ENCODE measurements at places on chromosomes 16 and 17.

- no peak for DNase-seq
These were observed 50.2 kb downstream of the WSB1 start for GRCh38 chr17:27343977-27344607.

DNA sequence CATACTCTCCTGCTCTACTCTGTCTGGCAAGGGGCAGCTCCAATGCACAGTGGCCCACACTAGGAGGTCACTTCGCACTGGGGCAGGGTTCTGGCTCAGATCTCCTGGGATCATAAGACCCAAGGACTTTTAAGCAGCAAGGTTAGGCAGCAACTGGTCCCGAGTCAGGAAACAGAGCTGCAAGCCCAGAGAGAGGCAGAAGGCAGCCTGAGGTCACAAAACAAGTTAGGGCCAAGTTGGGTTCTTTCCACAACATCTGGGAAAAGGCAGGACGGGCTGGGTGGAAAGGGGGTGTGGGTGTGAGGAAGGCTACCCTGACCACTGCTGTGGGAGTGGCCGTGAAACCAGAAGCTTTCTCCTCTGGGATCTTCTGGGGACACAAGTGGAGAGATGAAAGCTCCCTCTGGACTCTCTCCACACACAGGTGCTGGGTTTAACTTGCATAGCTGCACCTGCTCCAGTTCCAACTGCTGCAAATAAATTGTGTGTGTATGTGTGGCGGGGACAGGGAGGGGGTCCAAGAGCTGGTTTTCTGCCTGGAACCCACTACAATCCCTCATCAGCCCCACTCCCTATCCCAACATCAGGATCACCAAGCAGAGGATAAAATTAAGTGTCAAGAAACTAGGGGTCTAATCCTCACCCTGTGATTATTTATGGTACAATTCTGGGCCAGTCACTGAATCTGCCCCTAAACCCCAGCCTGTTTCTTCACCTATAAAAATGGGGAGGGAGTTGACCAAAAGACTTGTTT is 8.0 kb upstream of the TSPOAP1 start:
- DNase-seq = no peak

- DNase-seq = no peak
These were observed 4.9 kb downstream of the TRIM65 start for GRCh38 chr17:75891605-75892555.

- DNase-seq = no peak
These were observed 75.9 kb upstream of the TNRC6C start for GRCh38 chr17:77882481-77883212.

- peak; percentile 33 for DNase-seq
These were observed 11.6 kb upstream of the MFAP4 start for GRCh38 chr17:19398301-19399181.

GRCh38 chr17:50710650-50711049 is 2.9 kb upstream of the ANKRD40 start:
- DNase-seq = no peak

- DNase-seq = no peak
These were observed 20.1 kb downstream of the WSCD1 start for GRCh38 chr17:6090253-6090652.

DNA sequence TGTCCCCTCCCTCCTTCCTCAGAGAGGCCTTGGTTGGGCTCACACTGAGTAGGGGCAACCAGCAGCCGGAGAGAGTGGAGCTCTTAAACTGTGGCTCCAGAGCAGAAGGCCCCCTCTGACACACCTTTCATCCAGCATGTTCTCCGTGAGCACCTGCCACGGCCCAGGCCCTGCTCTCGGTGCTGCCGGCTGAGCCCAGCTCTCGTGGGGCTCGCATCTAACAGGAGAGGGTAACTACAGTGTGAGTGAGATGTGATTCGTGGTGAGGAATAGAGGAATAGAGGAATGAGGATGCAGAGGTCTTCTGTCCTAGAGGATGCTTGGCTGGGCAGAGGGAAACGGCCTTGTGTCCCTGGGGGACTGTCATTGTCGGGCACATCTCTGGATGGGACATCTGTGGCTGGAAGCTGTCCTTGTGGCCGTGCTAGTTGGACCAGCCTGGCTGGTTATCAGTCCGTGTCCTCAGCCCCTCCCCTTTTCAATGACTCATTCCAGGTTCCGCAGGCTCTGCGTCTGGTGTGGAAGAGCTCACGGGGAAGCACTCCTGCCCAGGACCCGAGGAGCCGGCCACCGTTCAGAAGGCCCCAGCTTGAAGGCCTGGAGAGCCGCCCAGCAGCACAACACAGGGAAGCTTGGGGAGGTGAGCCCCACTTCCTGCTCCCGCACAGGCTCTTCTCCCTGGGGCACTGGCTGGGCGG is 11.9 kb upstream of the DNASE1 start:
- DNase-seq = no peak

DNA sequence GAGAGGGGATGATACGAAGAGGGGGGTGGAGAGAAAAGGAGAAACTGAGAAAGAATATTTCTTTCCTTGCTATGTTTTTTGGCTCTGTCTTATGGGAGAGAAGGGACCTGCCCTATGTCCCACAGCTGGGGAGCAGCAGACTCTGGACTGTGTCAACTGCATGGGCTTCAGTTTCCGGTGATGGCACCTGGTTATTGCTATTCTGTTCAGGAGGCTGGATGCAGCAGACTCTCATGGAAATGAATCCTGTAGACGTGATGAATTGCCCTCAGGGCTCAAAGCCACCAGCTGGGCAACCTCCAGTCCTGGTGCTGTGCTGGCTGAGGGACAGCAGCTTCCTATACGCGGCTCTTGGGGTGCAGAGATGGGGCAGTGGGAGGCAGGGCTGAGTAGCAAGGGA is 121.2 kb downstream of the HAPSTR1 start:
- no peak for DNase-seq

DNA sequence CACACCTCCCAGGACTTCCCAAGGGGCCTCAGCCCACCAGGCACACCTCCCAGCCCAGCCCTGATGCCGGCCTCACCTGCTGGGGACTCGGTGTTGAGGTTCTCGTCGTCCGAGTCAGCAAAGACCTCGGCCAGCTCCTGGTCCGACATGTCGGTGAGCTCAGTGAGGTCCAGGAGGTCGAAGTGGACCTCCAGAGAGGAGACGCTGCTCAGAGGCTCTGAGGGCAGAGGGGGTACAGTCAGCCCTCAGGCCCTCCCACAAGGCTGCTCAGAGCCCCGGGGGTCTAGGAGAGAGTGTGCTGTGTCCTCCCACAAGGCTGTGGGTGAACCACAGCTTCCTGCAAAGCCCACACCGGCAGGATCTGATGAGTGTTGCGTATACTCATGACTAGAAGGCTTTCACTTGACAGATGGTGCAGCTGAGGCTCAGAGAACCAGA is 10.5 kb downstream of the DBNDD1 start:
- DNase-seq = no peak

- DNase-seq = peak; percentile 34
These were observed 44.0 kb downstream of the SREBF1 start for GRCh38 chr17:17792551-17793377.

- no peak for DNase-seq
These were observed 71.0 kb downstream of the COPRS start for GRCh38 chr17:31787857-31788570.

GRCh38 chr17:6187836-6188235 is 117.7 kb downstream of the WSCD1 start:
- peak; percentile 27 for DNase-seq

GRCh38 chr17:5701381-5701780 is 117.1 kb upstream of the NLRP1 start:
- DNase-seq = no peak

DNA sequence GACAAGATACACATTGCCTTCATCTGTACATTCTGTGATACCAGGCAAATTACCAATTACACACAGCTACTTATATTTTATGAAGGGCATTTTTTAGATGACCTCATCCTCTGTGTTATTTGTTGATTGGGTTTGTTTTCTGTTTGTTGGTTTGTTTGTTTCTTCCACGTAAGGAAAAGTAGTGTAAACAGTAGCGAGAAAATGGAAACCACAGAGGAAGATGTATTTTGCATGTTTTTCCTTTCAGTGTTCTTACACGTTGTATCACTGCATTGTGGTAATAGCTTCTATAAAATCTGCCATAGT is 12.9 kb downstream of the C17orf58 start:
- no peak for DNase-seq

GRCh38 chr16:27491894-27492587 is 57.7 kb downstream of the GTF3C1 start:
- peak; percentile 68 for DNase-seq

DNA sequence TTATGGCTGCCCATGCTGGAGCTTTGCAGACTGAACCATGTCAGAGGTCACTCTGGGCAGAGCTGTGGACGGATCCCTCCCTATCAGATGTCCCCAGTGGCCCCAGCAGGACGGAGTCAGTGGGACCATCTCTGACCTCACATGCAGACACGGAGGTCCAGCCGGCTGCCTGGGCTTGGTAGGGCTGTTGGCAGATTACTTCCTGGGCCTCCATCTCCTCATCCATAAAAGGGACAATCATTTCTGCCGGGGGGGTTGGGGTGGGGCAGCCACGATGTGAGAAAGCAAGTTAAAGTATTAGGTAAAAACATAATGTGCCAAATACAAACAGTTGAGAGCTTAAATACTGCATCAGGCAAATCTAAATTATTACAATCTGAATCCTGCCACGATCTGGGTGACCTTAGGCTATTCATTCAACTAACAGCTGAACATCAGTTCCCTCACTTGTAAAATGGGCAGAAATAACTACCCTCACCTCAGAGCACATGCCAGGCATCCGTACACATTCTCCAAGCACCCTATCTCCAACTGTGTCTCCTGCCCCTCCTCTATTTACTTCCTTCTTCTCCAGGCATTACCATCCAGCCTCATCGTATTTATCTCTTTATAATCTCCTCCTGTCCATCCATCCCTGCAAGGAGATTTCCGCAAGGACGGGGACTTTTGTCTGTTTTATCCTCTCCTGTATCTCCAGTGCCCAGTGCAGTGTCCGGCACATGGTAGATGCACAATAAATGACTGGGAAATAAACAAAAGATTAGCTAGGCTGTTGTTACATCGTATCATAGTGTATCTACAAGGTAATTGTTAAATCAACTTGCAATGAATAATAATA is 192.3 kb upstream of the FOXF1 start:
- DNase-seq = no peak

DNA sequence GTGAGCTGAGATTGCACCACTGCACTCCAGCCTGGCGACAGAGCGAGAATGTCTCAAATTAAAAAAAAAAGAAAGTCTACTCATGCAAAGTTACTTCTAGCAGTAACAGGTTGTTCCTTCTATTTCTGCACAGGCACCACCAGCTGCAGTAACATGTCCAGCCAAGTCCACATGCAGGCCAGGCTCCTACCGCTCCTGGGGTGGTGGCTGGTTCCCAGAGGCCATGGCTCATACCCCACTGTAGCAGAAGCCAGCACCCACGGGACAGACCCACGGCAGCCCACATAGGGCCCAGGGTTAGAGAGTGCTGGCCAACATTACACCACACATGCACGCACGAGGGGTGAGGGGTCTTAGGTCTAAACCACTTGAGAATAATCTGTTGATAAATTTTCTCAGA is 26.7 kb upstream of the TRAP1 start:
- no peak for DNase-seq

- DNase-seq = peak; percentile 90
These were observed 2.1 kb upstream of the C17orf78 start for GRCh38 chr17:37373530-37374159.

- DNase-seq = no peak
These were observed 31.4 kb downstream of the EPN2 start for GRCh38 chr17:19268611-19269010.

DNA sequence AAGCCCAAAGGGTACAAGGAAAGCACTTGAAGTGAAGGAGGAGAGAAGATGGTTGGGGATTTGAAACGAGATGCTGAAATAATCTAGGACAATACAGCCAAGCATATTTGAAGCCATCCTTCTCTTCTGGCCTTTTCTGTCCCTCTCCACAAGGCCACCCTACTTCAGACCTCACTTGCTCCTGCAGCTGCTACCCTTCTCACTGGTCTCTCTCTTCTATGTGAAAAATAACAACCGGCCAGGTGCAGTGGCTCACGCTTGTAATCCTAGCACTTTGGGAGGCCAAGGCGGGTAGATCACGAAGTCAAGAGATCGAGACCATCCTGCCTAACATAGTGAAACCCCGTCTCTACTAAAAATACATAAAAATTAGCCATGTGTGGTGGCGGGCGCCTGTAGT is 33.2 kb upstream of the HAPSTR1 start:
- no peak for DNase-seq

DNA sequence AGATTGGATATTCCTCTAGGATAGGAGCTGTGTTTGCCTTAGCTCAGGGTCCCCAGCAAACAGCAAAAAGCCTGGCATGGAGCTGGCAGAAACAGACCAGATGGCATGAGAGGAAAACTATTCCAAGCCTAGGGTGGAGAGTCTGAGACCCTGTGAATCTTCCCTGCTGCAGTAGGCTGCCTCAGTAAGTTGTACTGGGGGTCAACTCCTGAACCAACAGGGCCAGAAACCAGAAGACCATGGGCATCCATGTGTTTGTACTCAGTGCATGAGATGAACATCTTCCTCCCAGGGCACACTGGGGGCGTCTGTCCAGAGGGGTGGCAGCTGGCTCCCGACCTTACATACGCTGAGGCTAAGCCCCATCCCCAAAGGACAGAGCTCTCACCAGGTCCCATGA is 214.4 kb downstream of the C16orf78 start:
- DNase-seq = no peak

DNA sequence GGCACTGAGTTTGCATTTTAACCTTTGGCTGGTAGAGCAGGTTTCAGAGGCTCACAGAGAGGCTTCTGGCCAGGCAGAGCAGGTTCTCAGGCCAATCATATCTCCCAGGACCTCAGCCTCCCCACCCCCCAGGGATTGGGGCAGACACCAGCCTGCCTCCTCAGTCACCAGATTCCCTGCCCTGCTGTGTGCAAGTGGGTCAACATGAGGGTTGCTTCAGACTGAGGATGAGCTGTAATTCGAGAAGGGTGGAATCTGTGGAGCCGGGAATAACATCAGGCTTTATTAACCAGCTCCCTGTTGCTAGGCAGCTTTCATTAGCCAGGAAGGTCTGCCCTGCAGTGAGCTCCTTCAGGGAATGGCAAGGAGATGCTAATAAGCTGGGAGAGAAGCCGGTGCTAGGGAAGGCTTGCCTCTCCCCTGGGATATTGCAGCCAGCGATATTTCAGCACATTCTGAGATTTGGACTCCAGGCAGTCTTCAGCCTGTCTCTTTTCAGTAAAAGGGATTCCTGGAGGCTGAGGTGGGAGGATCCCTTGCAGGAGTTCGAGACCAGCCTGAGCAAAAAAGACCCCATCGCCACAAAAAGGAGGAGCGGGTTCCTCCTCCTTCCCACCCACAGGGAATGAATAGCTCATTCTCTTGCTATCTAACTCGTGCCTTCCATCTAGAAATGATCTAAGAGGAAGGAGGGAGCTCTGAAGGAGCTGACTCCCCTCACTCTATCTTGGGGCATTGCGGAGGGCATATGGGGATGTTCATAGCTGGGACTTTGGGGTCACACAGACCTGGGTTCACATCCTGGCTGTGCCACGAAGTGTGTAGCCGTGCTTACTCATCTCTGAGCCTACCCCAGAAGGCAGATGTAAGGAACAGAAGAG is 10.7 kb downstream of the SGSM2 start:
- DNase-seq = no peak

GRCh38 chr17:37417852-37418251 is 11.2 kb downstream of the TADA2A start:
- DNase-seq = no peak

Measured in NCI-H1436 (cell line).